Hematopoietic multipotent progenitor cell treated with erythropoietin and hydrocortisone succinate and interleukin-3 and kit ligand, for 15 days (in vitro differentiated cells): ENCODE measurements at places on chromosomes 3 and 15.

GRCh38 chr3:141082064-141082463 lies 30.9 kb downstream of the SPSB4 start:
- no peak for DNase-seq

- DNase-seq: no peak
Observed at GRCh38 chr15:61634837-61635236, 405.7 kb upstream of the RORA start.

- no peak for DNase-seq
Observed at GRCh38 chr3:30614943-30615342, 8.5 kb downstream of the TGFBR2 start.

- DNase-seq: no peak
Observed at GRCh38 chr3:85244519-85244918, 285.7 kb downstream of the CADM2 start.

- no peak for DNase-seq
Observed at GRCh38 chr3:119293105-119293870, 895 bp upstream of the ARHGAP31 start.

- DNase-seq: no peak
Observed at GRCh38 chr3:72699631-72700030, 148.6 kb downstream of the SHQ1 start.

DNA sequence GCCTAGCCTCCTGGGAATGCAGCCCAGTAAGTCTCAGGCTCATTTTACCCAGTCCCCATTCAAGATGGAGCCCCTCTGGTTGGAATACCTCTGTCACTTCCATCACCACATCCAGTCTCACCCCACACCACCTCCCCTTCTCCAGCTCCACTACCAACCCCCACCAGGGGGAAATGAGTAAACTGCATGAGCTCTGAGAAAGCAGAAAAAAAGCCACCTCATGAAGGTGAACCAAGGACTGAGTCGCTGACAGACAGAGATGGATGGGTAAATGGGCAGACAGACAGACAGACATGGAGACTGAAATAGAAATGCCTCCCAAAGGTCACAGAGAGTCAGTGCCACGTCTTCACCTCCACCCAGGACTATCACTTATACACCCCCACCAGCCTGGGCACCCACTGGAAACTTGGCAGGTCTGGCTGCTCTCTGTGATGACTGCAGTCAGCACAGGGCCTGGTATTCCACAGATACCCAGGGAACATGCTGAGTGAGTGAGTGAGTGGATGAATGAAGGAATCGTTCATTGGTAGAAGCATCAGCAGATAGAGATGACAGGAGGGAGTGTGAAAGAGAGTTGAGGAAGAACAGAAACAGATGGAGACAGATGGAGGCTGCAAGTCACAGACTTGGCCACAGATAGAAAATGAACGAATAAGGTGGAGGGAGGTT lies 4.9 kb upstream of the LOXL1 start:
- no peak for DNase-seq

- no peak for DNase-seq
Observed at GRCh38 chr15:66872405-66872804, 170.4 kb downstream of the SMAD6 start.

- no peak for DNase-seq
Observed at GRCh38 chr15:51191072-51191670, 96.5 kb upstream of the TNFAIP8L3 start.

- no peak for DNase-seq
Observed at GRCh38 chr3:148197061-148197460, 500.6 kb upstream of the AGTR1 start.

GRCh38 chr3:188734395-188734794 lies 437.4 kb upstream of the TPRG1 start:
- DNase-seq: no peak

DNA sequence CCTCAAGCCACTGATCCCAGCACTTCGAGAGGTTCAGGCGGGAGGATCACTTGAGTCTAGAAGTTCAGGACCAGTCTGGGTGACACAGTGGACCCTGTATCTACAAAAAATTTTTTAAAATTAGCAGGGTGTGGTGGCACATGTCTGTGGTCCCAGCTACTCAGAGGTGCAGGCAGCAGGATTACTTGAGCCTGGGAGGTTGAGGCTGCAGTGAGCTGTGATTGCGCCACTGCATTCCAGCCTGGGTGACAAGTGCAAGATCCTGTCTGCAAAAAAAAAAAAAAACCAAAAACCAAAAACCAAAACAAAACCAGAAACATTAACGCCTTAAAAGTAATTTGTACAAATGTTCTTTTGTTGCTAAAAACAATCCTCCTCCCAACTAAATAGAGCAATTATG lies 27.9 kb upstream of the SLC12A8 start:
- no peak for DNase-seq

DNA sequence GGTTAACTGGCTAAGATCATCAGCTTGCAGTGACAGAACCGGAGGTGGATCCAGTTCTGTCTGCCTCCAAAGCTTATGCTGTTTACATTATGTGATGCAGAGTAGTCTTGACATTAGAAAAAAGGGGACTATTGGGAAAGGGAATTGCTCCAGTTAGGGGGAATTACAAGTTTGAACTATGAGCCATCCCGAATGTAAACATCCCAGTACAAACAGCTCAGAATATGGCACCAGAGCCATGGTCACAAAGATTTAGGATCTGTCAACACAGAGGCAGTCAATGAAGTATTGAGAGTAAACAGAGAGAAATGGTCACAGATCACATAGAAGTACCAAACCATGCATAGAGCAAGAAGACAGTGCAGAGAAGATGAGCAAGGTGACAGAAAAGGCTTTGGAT lies 39.8 kb upstream of the CRTC3 start:
- no peak for DNase-seq

- DNase-seq: no peak
Observed at GRCh38 chr3:72214066-72214951, 429.4 kb upstream of the PROK2 start.

- no peak for DNase-seq
Observed at GRCh38 chr15:57824186-57824585, 117.7 kb downstream of the POLR2M start.

- DNase-seq: no peak
Observed at GRCh38 chr3:125140818-125141595, 71.5 kb downstream of the SLC12A8 start.

DNA sequence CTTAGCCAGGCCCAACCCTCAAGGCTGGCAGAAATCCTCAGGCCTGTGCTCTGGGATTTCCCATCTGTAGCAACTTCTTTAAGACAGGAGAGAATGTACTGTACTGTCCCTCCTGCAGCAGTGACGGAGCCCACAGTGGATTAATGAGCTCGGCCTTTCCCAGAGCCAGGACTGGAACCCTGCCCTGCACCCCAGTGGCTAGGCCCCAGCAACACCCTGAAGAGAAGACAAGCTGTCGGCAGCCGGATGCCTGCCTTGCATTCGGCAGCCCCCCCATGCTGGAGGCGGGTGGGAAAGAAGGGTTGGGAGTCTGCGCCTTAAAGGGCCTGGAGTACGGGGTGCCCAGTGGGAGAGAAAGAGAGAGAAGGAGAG lies 32.0 kb downstream of the KLHL25 start:
- DNase-seq: no peak

GRCh38 chr3:131796111-131796510 lies 238.7 kb downstream of the CPNE4 start:
- no peak for DNase-seq

GRCh38 chr3:40521254-40521653 lies 3.5 kb upstream of the ZNF621 start:
- DNase-seq: no peak

- no peak for DNase-seq
Observed at GRCh38 chr3:100811779-100812507, 102.6 kb downstream of the TFG start.

DNA sequence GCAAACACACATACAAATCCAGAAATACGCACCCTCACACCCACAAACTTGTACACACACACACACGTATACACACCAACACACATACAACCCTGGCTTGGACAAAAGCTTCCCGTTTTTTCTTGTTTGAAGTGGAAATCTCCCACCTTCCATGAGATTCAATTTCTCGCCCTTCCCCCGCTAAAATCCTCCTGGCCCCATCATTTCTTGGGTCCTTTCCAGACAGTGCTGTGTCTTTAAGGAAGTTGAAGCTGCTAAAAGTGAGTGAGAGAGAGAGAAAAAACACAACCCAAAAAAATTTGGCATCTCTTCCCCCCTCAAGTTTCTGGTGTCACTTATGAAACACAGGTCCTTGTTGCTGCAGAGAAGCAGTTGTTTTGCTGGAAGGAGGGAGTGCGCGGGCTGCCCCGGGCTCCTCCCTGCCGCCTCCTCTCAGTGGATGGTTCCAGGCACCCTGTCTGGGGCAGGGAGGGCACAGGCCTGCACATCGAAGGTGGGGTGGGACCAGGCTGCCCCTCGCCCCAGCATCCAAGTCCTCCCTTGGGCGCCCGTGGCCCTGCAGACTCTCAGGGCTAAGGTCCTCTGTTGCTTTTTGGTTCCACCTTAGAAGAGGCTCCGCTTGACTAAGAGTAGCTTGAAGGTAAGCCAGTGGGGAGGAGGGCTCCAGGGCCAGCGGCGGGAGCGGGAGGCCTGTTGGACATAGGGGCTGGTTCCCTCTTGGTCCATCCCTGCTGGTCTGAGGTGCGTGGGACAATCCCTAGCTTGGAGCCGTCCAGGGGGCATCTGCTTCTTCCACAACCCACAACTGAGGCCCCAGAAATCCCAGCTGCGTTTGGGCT lies at the start of gene ISLR:
Gene ISLR (plus strand): TSS at position 331 of the 839 bp plus-strand sequence. CDS start 1,149 bp downstream, outside the sequence.
- DNase-seq: no peak

DNA sequence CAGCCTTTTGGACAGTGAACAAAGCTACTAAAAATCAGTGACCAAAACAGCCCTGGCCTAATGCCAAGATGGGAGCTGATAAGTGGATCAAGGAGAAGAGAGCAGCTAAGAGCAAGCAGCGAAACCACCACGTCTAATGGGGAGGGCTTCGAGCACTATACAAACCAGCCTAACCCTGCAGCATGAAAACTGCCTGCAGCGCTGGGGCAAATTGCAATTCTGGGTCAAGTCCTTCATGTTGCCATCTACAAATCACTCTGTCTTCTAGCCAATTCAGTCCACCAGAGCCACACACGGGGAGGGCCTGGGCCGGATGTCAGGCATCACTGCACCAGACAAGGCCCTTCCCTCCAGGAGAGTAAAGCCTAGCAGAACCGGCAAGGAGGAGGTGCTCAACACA lies 30.5 kb upstream of the SPATA12 start:
- DNase-seq: no peak

- DNase-seq: no peak
Observed at GRCh38 chr15:80073197-80073596, 13.7 kb downstream of the ZFAND6 start.

DNA sequence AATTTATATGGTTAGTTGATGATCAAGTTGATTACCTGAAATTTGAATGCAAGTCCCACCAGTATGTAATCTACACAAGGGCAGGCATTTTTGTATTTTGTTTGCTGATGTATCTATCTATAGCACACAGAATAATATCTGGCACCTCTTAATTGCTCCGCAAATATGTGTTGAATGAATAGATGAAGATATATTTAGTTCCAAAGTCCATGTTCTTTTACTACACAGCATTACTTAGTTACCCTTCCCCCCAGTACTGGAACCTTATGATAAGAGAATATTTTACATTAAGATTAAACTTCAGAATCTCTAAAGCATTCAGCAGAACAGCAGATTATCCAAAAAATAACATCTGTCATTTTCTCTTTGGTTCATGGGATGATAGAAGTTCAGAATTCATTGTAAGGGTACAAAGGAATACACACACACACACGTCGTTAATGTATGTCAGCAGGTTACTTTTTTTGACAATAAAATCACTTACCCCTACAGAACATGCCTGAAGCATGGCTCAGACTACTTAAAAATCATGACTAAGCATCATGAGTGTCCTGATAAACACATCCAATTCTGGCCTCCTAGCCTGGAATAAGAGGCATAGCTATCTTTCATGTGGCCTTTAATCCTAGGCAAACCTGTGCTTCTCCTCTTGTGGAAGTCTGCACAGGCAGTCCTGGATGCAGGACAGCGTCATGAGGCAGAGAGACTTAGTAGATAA lies 148.9 kb upstream of the TBC1D5 start:
- no peak for DNase-seq

- no peak for DNase-seq
Observed at GRCh38 chr3:173747427-173747826, 349.9 kb downstream of the NLGN1 start.

- DNase-seq: no peak
Observed at GRCh38 chr3:169478566-169479313, 184.8 kb downstream of the MECOM start.

DNA sequence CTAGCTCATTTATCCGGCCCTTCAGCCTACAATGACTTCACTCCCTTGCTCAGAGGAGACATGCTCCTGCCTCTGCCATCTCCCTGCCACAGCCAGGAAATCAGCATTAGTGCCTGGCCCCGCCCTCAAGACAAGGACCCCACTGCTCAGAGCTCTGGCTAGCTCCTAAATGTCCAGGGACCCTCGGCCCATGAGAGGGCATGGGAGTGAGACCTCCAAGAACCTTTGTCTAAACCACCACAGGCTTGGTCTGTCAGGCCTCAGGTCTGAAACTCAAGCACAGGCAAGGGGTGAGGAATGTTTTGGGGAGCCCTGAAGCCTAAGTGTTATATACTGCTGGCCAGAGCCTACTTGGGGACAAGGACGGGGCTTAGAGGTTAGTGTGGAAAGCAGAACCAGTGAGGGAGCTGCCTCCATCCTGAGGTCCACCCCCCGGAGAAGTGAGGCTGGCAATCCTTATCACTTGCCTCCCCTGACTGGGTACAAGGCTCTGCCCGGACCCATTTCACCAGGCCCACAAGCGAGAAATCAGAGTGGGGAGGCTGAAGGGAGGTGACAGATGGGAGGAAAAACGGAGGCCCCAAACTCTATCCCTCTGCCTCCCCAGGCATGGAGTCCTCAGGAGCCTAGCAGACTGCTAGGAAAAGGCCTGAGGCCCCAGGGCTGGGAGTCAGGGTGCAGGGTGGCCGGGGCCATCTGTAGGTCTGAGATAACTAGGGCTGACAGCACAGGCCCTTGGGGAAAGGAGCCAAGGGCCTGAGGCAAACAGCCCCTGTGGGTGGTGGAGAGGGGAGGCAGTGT lies 18.8 kb downstream of the SHF start:
- DNase-seq: peak; percentile 73

DNA sequence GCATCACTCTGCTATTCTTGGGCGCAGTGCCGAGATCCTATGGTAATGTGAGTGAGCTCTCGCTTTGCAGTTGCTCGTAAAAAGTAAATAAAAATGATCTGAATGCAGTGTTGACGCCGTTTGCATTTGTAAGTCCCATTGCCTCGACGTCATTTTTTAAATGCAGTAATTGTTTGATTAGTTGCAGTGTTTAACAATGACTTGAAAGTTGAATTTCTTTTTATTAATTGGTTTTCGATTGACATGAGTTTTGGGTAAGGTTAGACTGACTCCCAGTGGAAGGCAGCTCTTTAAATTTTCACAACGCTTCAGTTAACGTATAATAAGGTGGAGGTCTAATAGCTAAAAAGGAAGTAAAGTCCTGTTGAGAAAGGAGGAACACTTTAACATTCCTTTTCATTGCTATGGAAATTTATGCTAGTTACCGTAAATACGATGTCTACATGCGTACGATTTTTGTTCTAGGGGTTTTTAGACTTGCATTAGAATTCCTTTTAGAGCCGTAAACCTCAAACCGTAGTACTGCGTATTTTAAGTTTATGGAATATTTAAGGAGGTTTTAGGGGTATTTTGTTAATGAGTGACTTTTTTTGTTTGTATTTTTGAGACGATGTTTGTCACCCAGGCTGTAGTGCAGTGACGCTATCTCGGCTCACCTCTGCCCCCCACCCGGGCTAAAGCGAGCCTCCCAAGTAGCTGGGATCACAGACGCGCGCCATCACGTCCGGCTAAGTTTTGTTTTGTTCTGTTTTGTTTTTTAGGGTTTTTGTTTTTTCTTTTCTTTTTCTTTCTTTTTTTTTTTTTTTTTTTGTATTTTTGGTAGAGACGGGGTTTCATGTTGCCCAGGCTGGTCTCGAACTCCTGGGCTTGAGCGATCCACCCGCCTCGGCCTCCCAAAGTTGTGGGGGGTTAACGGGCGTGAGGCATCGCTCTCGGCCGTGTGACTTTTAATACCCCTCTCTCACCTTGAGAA lies 1.4 kb downstream of the MORF4L1 start:
- peak; percentile 37 for DNase-seq
